CD4-positive, alpha-beta memory T cell (primary cell): ENCODE measurements at places on chromosomes 3 and 15.

DNA sequence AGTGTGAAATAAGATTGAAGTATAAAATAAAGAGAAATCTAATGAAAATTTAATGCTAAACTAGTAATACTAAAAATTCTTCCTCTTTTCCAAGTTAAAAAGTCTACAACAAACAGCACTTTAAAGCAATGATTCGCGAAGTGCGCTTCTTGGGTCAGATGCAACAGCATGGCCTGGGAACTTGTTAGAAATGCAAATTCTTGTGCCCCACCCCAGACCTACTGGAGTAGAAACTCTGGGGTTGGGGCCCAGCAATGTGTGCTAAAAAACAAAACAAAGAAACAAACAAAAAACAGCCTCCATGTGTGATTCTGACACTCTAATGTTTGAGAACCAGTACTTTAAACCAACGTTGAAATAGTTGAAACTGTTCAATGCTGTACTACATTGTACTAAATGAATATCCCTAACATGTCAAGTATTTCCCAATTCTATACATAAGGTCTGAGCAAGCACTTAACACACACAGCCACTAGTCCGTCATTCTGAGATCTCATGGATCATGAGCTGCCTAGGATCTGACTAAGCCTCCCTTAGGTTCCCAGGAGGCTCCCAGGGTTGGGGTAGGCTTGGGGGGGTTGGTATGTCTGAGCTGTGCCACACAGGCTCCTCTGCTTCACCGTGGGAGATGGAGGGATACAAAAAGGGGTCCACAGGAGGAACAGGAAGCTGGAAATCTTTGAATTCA lies 6.1 kb downstream of the RASGRP1 start:
- no peaks in the 10 kb centered on the region for H3K27me3 ChIP-seq
- peak overlapping the region; percentile 26 for H3K4me3 ChIP-seq
- H3K36me3 ChIP-seq: peaks cover 49% of the 10 kb centered on the region
- no peak for DNase-seq
- H3K4me1 ChIP-seq: peaks cover 96% of the 10 kb centered on the region

- DNase-seq: no peak
- H3K4me3 ChIP-seq: no peak overlapping the region
- H3K27ac ChIP-seq: no peak overlapping the region
- no peaks in the 10 kb centered on the region for H3K27me3 ChIP-seq
Observed at GRCh38 chr3:65633018-65633638, 405.6 kb downstream of the MAGI1 start.

- no peaks in the 10 kb centered on the region for H3K36me3 ChIP-seq
- no peak overlapping the region for H3K4me3 ChIP-seq
- DNase-seq: no peak
Observed at GRCh38 chr3:132290833-132291232, 26.4 kb upstream of the ACP3 start.

DNA sequence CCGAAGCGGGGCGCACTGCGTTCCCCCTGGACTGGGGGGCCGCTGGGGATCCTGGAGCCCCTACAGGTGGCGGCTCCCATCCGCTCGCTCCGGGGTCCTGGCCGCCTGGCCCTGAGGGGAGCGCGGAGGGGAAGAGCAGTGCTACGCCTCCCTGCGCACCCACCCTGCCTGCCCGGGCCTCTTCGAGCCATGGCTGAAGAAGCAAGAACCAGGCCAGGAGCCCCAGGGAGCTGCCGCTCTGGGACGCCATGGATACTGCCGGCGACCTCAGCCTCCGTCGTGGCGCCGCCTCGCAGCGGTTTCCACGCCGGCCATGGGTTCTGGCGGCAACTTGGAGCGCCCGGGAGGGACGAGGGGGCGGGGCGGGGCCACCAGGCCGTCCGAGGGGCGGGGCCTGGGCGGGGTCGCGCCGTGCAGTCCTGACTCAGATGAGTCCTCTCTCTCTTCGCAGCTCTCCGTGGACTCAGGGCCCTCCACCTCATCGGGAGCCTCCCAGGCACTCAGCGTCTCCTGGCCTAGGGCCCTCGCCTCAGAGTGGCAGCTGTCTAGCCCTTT lies 50.9 kb downstream of the MYL3 start:
- no peaks in the 10 kb centered on the region for H3K27me3 ChIP-seq
- H3K4me3 ChIP-seq: no peak overlapping the region
- peaks cover 16% of the 10 kb centered on the region for H3K4me1 ChIP-seq
- no peak overlapping the region for H3K27ac ChIP-seq
- no peaks in the 10 kb centered on the region for H3K36me3 ChIP-seq

- no peaks in the 10 kb centered on the region for H3K36me3 ChIP-seq
- H3K4me1 ChIP-seq: peaks cover 66% of the 10 kb centered on the region
- no peaks in the 10 kb centered on the region for H3K27me3 ChIP-seq
- H3K4me3 ChIP-seq: peak overlapping the region; percentile 8
Observed at GRCh38 chr15:55255714-55256113, 33.9 kb downstream of the RAB27A start.

DNA sequence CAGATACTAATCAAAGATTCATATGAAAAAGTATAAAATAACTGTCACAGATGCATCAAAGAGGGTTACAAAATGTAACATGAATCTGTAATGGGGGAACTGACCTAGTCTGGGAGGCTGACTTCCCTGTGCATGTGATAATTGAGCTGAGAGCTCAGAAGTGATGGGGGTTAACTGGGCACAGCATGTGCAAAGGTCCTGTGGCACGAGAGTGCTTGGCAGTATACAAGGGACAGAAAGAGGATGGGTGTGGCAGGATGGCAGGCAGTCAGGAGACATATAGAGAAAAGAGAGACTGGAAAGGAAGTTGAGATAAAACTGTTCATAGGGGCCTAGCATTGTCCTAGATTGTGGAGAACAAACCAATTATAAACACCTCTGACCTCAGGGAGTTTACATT lies 47.8 kb upstream of the IREB2 start:
- DNase-seq: no peak
- H3K27ac ChIP-seq: no peak overlapping the region
- H3K4me3 ChIP-seq: no peak overlapping the region
- no peaks in the 10 kb centered on the region for H3K4me1 ChIP-seq

- no peaks in the 10 kb centered on the region for H3K27me3 ChIP-seq
- H3K4me1 ChIP-seq: peaks cover 5% of the 10 kb centered on the region
- H3K36me3 ChIP-seq: no peaks in the 10 kb centered on the region
- H3K27ac ChIP-seq: no peak overlapping the region
- no peak overlapping the region for H3K4me3 ChIP-seq
Observed at GRCh38 chr3:129837065-129837642, 56.4 kb downstream of the TMCC1 start.

- no peaks in the 10 kb centered on the region for H3K4me1 ChIP-seq
- DNase-seq: no peak
Observed at GRCh38 chr3:77139624-77140023, 99.7 kb downstream of the ROBO2 start.

GRCh38 chr15:98767692-98768091 lies 119.4 kb downstream of the IGF1R start:
- no peaks in the 10 kb centered on the region for H3K27me3 ChIP-seq
- no peak for DNase-seq
- H3K27ac ChIP-seq: no peak overlapping the region
- H3K4me3 ChIP-seq: no peak overlapping the region
- no peaks in the 10 kb centered on the region for H3K4me1 ChIP-seq
- no peaks in the 10 kb centered on the region for H3K36me3 ChIP-seq

GRCh38 chr15:44662478-44663409 lies 718 bp downstream of the SPG11 start:
- no peaks in the 10 kb centered on the region for H3K27me3 ChIP-seq
- DNase-seq: peak; percentile 92
- H3K27ac ChIP-seq: peak overlapping the region; percentile 96
- H3K4me3 ChIP-seq: peak overlapping the region; percentile 49
- peaks cover 3% of the 10 kb centered on the region for H3K36me3 ChIP-seq

DNA sequence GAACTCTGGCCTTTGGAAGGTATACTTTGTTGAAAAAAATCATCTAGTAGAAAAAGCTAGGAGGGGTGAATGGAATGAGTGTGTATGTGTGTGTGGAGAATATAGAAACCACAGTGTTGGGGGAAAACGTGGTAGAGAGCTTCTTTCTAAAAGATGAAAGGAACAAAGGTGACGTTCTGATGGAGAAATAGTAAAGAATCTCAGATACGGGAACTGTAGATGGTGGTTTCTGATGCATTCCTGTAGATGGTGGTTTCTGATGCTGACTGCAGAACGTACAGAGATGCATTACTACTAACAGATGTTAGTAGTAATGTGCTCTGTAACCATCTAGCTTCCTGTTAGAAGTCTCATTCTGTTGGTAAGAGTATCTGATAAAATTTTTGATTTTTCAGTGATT lies 60.2 kb downstream of the VPS8 start:
- no peak for DNase-seq
- H3K4me1 ChIP-seq: no peaks in the 10 kb centered on the region
- H3K27me3 ChIP-seq: no peaks in the 10 kb centered on the region
- peaks cover 35% of the 10 kb centered on the region for H3K36me3 ChIP-seq

DNA sequence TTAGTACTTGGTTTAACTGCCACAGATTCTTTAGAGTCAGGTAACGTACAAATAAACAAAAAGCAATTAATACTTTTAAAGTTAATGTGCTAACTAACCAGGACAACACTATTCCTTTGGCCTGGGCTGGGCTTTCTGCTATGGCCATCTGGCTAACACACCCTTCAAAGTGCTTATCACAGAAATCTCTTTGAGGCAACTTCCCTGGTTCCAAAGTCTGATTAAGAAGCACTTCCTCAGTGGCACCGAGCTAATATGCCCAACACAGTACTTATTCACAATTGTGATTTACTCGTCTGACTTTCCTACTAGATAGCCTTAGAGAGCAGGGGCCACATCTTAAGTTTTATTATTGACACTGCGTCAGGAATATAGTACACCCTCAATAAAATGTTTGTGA lies 191.4 kb downstream of the MEIS2 start:
- no peaks in the 10 kb centered on the region for H3K36me3 ChIP-seq
- no peak for DNase-seq
- H3K4me3 ChIP-seq: no peak overlapping the region
- H3K27ac ChIP-seq: no peak overlapping the region
- H3K27me3 ChIP-seq: no peaks in the 10 kb centered on the region
- H3K4me1 ChIP-seq: no peaks in the 10 kb centered on the region

GRCh38 chr3:151452841-151453240 lies 8.0 kb downstream of the IGSF10 start:
- DNase-seq: no peak
- H3K27me3 ChIP-seq: no peaks in the 10 kb centered on the region
- H3K4me1 ChIP-seq: no peaks in the 10 kb centered on the region
- H3K4me3 ChIP-seq: no peak overlapping the region
- H3K27ac ChIP-seq: no peak overlapping the region
- no peaks in the 10 kb centered on the region for H3K36me3 ChIP-seq

DNA sequence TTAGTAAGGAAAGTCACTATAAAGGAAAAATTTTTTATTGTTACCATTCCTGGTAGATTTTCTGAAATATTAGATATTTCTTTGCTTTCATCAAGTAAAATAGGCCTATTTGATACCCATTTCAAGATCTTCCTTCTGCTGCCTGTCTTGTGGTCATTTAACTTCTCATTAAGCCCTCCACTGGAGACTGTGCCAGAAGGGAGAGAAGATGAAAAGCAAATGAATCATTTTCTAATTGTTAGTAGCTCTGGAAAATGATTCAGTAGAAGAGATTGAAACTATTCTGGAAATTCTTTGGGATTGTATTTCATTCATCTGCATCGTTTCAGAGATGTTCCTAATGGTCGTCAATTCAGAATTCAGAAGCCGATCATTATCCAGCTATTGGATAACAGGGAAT lies 3.2 kb downstream of the KCTD6 start:
- H3K27ac ChIP-seq: no peak overlapping the region
- no peaks in the 10 kb centered on the region for H3K27me3 ChIP-seq
- no peaks in the 10 kb centered on the region for H3K36me3 ChIP-seq
- DNase-seq: no peak
- H3K4me1 ChIP-seq: peaks cover 56% of the 10 kb centered on the region
- no peak overlapping the region for H3K4me3 ChIP-seq

GRCh38 chr3:183911763-183912506 lies 27.3 kb upstream of the PARL start:
- no peaks in the 10 kb centered on the region for H3K27me3 ChIP-seq
- H3K36me3 ChIP-seq: no peaks in the 10 kb centered on the region
- H3K27ac ChIP-seq: no peak overlapping the region
- no peaks in the 10 kb centered on the region for H3K4me1 ChIP-seq

DNA sequence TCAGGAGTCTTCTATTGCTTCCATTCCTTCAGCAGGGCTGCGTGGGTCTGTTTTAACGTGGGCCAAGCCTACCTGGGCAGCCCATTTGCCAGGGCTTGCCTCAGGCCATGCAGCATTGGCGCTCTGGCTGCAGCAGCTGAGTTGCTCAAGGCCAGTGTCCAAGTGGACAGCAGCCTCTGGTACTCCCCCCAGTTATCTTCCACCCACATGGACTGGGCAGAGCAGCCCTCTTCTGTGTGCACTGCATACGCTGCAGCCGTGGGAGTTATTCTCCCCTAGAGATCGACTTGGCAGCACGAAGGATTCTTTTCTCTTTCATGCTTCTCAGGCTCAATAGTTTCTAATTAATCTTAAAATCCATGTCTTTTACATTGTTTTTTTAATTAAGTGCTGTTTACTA lies 6.9 kb upstream of the CAPN3 start:
- H3K27ac ChIP-seq: no peak overlapping the region
- no peaks in the 10 kb centered on the region for H3K27me3 ChIP-seq
- peaks cover 15% of the 10 kb centered on the region for H3K36me3 ChIP-seq
- no peaks in the 10 kb centered on the region for H3K4me1 ChIP-seq
- no peak for DNase-seq

DNA sequence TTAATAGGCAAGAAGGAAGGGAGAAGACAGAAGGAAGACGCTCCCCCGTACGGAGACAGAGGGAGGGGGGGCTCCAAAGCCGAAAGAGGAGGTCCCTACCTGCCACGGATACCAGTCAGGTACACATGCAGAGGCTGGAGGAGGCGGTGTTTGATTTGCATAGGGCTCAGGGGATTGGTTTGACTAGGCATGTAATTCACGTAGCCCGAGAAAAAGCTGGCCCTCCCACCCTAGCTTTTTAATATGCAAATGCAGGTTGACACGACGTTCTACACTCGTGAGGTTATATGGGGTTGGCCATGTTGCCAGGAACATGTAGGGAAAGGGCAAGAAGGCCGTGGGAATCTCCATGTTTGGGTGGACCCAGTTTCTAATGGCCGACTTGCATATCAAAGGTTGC lies 29.8 kb downstream of the ZNF592 start:
- H3K36me3 ChIP-seq: peaks cover 15% of the 10 kb centered on the region
- no peaks in the 10 kb centered on the region for H3K27me3 ChIP-seq
- no peak for DNase-seq
- H3K4me3 ChIP-seq: no peak overlapping the region
- H3K4me1 ChIP-seq: no peaks in the 10 kb centered on the region
- no peak overlapping the region for H3K27ac ChIP-seq
